Camera-type eye (tissue), 1 donor: ENCODE measurements at places on chromosomes 6 and 20. TPM values are rescaled to one million over a fixed set of nuclear protein-coding genes. Genes with fewer than 3 reads are reported as not detected.

Gene GSTA3
- not detected for total RNA-seq

Gene IL17A
- not detected for total RNA-seq

Gene PMEPA1
- 43.1 TPM for total RNA-seq

Gene PPIL6
- total RNA-seq = 10.0 TPM

Gene MLIP
- 8.0 TPM for total RNA-seq

Gene ADTRP
- total RNA-seq = 13.3 TPM

Gene PTPRT
- 12.1 TPM for total RNA-seq

Gene HLA-DQA1
- total RNA-seq = 0.38 TPM

Gene ACTL10
- 0.49 TPM for total RNA-seq

Gene COL19A1
- 2.3 TPM for total RNA-seq

Gene MAFB
- total RNA-seq = 13.4 TPM

Gene CAP2
- 17.6 TPM for total RNA-seq

Gene TRIM10
- total RNA-seq = 1.0 TPM
